ENCODE measurements at places on chromosomes 6 and 20.
A peak's percentile ranks its signal among the peaks of the same experiment; 100 is the strongest.

GRCh38 chr6:142846883-142847287 is 98.1 kb downstream of the HIVEP2 start:
- no peak for DNase-seq

- DNase-seq = no peak
Measured at GRCh38 chr6:162722226-162722625, 5.3 kb downstream of the PRKN start.

- DNase-seq = no peak
Measured at GRCh38 chr20:5145365-5146098, 18.7 kb downstream of the CDS2 start.

DNA sequence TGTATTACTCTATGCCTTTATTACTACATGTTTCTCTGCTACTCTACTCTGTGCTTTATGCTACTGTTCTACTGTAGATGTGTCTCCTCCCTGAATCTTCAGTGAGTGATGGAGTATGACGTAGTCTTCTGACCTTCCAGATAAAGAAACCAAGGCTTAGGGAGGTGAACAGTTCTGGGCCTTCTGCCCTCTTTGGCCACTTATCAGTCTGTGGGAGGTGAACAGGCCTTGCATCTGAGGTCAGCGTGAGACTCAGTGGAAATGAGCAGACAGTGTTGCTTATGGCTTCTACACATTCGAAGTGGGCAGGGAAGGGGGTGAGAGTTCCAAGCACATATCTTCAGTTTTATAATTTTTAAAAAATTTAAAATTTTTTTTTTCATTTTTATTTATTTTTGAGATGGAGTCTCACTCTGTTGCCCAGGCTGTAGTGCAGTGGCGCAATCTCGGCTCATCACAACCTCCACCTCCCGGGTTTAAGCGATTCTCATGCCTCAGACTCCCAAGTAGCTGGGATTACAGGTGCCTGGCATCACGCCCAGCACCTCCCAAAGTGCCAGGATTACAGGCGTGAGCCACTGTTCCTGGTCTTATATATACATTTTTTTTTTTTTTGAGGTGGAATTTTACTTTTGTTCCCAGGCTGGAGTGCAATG is 24.2 kb downstream of the MYBL2 start:
- no peak for DNase-seq

GRCh38 chr20:17972121-17972520 is 3.3 kb downstream of the MGME1 start:
- DNase-seq = peak; percentile 47

- no peak for DNase-seq
Measured at GRCh38 chr6:85920782-85921181, 278.1 kb upstream of the SYNCRIP start.

DNA sequence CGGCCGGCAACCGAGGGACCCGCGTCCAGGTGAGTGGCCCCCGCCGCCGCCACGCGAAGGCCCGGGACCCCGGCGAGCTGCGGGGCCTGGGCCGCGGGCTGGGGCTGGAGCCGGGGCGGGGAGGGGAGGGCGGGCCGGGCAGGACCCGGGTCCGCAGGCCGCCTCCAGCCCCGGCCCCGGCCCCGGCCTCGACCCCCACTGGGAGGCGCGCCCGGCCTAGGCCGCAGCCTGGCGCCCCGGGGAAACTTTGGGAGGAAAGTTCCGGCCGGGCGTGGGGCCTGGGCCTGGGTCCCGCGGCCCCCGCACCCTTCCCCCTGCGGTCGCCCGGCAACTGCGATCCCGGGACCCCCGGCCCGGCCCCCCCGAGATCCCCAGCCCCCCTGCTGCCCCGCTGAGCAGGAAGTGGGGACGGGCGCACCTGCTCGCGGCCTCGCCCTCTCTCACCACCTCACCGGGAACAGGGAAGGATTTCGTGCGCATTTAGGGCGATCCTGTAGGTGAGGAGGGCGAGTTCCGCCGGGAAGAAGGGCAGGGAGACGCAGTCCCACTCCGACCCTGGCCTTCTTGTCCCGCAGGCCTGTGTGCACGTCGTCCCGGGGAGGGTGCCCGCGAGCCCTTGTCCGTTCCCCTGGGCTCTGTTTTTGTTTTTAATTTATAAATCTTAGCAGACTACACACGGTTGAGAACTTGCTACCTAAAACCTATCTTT is 402 bp downstream of the OSBPL2 start:
- DNase-seq = peak; percentile 36

GRCh38 chr6:166330612-166331011 is 11.7 kb downstream of the SFT2D1 start:
- no peak for DNase-seq

- no peak for DNase-seq
Measured at GRCh38 chr6:160450849-160451248, 102.7 kb downstream of the SLC22A3 start.

GRCh38 chr20:34310481-34311117 is 7.4 kb upstream of the AHCY start:
- no peak for DNase-seq

DNA sequence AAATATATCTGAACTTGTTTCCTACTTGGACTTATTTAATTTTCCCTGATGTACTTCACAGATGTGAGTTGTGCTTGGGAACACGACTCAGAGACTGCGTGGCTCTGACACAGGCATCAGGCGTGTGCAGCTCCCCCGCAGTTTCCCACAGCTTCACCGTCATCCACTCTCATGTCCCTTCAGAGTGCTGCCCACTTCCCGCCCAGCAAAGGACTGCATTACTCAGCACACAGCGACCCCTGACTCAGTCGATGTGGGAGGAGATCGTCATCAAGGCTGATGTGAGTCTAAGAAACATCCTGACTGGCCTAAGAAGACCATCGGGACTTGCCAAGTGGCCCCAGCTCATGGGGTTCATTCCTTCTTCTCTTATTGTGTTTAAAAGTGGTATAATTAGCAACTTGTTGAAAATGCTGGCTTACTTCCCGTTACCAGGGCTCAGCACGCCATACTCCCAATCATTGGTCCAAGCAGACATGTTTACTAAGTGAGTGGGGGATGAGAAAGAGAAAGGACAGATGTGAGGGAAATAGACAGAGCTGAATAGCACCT is 539.4 kb upstream of the JARID2 start:
- no peak for DNase-seq

DNA sequence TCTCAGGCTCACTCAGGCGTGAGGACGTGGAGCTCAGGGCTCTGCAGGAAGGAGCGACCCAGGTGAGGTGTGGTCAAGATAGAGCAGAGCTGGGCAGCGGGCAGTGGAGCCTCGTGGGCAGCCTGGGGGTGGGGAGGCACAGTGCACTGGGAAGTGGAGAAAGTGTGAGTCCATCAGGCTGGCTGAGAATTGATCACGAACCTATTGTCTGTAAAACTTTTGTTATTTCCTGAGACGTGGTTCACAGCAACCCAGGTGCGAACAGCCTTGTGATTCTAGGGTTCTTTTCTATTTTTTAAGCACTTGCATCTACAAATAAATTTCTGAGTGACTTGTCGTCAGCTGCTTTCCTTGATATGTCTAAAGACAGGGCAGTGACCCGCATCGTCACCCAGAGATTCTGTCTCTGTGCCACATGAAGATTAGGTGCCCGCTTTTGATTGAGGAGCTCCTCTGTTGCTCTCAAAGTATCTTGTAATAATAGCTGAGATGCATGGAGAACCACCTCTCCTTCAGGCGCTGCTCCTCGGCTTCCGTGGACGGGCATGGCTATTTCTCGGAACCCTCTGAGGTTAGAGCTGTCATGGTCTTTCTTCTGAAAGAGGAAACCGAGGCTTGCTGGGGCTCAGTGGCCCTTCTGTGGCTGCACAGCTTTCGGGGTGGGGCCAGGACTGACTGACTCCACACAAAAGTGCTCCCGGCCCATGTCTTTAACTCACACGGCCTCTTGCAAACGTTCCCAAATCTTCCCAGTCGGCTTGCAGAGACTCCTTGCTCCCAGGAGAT is 662 bp upstream of the CCR6 start:
- no peak for DNase-seq

- peak; percentile 67 for DNase-seq
Measured at GRCh38 chr6:148464319-148465010, 121.8 kb downstream of the SASH1 start.

GRCh38 chr6:35635601-35636597 is 52.8 kb downstream of the FKBP5 start:
- DNase-seq = no peak

- DNase-seq = peak; percentile 28
Measured at GRCh38 chr20:8094415-8094818, 37.6 kb upstream of the PLCB1 start.

- no peak for DNase-seq
Measured at GRCh38 chr6:85163156-85164080, 286.5 kb upstream of the NT5E start.

- no peak for DNase-seq
Measured at GRCh38 chr6:100979267-100979666, 98.1 kb upstream of the ASCC3 start.

- no peak for DNase-seq
Measured at GRCh38 chr6:136191606-136192312, 58.4 kb downstream of the MTFR2 start.

DNA sequence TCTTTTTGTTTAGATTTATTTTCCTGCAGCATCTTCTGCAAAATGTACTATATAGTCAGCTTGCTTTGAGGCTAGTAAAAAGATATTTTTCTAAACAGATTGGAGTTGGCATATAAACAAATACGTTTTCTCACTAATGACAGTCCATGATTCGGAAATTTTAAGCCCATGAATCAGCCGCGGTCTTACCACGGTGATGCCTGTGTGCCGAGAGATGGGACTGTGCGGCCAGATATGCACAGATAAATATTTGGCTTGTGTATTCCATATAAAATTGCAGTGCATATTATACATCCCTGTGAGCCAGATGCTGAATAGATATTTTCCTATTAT is 3.2 kb downstream of the FOXC1 start:
- DNase-seq = no peak

DNA sequence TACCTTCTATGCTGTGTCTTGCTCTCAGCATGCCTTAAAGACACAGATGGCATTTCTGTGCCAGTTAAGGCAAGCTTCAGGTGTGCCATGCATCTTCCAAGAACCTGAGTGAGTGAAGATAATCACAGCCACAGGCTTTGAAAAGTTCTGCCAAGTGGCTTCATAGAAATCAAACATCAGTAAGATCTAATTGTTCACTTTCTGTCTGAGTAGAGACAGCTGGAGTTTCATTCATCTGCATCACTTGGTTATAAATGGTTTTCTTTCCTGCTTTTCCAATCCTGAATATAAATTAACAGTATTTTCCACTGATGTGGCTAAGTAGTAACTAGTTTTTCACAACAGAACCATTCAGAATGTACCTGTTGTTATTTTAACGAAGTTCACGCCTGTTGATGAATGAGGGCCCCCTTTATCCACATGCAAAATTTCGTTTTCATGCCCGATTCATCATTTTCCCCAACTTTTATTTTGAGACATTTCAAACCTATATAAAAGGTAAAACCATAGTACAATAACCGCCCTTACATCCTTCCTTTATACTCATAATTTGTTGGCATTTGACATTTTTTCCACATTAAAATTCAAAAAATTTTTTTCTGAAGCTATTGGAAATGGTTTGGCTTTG is 38.6 kb upstream of the KCNG1 start:
- DNase-seq = no peak

DNA sequence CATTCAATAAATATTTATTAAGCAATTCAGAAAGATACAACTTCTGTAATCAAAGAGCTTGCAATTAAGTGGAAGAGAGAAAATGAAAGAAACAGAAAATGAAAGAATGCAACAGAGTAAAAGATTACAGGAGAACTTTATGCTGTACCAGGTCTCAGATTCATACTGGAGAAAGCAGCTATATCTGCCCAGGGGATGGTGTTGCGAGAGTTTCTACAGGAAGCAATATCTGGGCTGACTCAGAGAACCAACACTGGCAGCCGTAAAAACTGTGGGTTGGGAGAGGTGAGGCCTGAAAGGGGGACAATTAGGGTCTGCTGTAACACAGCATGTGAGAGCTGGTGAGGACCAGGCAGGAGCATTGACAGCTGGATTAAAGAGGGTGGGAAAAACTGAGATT is 256.7 kb upstream of the TCF21 start:
- DNase-seq = no peak

GRCh38 chr6:108132863-108133262 is 33.0 kb upstream of the NR2E1 start:
- no peak for DNase-seq

DNA sequence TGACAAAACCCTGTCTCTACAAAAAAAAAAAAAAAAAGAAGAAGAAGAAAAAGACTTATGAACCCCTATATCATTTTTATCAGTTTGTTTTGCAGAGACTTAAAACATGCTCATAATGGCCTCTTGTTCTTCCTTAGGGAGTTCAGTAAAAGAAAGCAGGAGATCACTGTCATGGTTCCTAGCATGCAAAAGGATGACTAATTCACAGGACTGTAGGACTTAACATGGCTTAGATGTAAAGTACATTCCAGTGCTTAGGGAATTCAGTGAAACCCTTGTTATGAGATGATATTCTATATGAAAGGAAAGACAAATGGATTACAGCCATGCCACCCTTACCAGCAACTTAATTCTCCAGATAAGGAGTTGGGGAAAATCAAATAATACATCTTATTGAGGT is 29.5 kb downstream of the EEF1A1 start:
- no peak for DNase-seq

DNA sequence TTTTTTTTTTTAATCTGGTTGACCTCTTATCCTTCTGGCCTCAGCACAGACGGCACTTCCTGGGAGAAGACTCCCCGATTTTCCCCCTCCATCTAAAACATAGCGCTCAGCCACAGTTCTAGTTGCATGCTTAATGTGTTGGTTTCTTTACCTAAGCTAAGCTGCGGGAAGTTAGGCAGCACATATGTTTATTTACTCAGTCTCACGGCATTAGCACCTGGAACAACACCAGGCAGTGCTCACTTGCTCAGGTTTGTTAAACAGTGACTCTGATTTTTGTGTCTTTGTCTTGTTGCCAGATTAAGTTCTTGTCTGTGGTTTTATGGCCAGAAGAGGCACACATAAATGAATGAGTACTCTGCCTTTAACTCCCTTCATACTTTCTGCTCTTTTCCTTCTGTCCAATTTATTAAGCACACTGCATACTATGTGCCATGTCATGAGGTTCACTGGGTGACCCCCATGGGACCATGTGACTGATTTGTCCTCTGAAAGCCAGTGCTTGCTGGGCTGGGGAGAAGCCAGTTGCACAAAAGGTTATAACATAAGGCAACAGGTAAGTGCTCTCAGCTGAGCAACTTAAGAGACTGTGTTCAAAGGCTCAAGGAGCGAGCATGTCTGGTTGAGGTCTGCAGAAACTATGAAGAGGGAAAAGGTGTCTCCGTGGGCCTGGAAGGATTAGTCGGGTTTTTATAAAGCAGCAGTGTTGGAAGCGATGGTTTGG is 93.6 kb downstream of the RPP40 start:
- peak; percentile 51 for DNase-seq

DNA sequence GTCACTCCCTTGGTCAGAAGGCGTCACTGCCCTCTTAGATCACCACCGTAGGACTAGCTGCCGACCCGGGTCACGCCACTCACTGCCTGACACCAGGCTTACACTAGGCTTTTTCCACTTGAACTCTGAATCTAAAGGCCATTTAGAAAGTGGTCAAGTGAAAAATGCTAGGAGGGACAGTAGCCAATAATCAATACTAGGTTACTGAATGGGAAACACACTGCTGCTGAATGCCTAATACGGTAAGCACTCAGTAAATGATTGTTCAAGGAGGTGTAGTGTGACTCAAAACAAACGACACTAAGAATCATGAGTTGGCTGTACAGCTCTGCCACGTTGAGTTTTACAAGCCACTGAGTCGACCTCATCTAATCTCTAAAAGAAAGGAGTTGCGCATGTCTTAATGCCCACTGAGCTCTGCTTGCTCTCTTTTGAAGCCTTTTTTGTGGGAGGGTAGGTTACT is 760 bp upstream of the IBTK start:
- peak; percentile 37 for DNase-seq
